CD4-positive, CD25-positive, alpha-beta regulatory T cell (primary cell): ENCODE measurements at places on chromosomes 12 and 14.
A peak's percentile ranks its signal among the peaks of the same experiment; 100 is the strongest.

DNA sequence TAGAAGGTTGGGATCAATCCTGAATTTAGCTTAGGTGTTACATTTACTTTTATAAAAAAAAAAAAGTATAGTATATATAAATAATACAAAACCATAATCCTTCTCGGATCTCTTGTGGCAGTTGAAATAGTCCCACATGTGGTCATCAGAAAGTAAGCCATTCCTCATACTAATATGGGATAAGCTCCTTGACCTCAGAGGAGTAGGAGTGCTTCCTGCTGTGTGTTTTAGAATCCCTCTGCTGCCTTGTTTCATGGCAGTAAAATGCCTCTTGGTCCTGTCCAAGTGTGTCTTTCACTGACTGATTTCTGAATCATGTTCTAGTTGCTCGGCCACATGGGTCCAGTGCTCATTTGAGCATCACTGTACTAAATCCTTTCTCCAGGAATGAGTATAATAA lies 117.0 kb downstream of the NTN4 start:
- no peak for DNase-seq

DNA sequence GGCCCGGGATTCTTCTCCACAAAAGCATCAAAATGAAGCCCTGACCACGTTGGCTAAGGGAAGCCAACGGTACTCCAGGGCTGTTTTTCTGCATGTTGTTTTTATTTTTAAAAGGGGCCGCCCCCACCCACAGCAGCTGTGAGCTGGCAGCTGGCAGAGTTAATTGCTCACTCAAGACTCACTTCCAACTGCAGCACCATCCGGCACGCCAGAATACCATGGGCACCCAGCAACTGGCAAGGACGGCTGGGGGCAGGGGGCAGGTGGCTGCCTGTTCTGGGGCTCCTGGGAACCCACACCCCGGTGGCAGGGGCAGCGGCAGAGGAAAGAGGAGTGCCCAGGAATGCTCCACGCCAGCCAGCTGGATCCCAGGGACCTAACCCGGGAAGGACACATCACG lies 44.3 kb downstream of the NCOR2 start:
- DNase-seq, result no peak

DNA sequence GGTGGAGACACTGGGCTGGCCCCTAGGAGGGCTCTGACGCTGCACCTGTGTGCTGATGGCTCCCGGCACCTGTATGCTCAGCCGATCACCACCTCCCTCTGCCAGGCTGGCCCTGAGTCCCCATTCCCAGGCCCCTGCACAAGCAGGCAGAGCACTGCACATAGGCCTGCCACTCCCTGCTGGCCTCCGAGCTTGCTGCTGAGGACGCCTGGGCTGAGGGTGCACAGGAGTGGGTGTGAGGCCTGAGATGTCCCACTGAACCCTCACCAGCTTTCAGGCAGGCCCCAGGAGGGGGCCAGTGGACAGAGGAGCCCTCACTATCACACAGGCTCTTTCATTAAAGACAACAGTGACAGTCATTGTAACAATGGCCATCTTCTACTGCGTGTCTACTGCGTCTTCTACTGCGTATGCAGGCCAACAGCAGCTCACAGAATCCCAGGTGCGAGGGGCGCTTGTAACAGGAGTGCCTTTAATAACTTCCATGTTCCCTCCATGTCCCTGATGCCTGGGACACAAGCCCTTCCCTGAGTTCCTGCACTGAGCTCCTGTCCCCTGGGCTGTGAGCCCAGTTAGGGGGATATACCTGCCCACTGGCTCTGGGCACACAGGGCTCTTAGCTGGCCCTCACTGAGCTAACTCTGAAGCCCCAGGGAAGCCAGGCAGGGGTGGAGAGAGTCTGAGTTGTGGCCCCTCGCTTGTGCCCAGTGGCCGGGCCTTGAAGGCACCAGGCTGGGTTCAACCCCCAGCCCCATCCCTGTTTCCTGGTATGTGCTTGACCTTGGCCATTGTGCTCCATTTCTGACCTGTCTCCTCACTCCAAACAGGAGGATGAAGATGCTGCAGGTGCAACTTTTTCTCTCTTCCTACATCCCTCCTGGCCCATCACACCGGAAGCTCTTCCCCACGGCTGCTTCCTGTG lies 71.3 kb downstream of the PRIMA1 start:
- no peak for DNase-seq

DNA sequence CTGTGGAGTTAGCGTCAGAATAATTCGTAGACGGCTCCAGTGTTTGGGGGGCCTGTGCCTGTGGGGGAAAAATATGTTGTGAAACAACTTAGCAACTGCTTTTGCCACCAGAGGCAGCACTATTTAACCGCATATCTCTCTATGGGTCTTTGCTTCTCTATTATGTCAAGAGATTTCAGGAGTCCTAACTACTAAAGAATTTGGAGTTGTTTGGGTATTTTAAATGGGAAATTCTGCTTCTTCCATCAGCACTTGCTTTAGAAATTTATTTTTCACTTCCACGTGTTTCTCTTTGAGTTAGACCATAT lies 594 bp upstream of the CLEC14A start:
- DNase-seq, result no peak

DNA sequence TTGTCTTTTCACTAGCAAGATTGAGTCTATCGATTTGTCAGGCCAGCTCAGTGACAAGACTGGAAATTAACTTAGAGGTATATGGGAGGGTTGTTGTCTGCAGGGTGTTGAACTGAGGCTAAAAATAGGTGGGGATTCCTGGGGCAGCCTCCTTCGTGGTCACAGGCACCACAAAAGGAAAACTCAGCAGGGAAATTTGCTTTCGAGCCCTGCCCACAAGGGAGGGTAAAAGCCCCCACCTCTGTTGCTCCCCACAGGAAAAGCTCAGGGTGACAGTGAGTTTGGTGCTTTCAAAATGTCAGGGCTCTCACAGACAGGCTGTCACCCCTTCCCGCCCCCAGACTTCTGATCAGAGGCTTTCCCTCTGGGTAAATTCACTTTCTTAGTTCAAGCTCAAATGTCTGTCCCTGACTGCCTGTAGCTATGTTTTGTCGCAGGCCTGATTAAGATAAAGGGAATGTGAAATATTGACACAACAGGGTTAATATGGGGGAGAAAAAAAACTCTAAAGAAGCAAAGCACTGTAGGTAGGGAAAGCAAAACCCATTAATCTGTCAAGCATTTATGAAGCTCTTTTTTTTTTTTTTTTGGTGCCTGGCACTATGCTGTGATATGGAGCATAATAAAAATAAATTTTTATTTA lies 11.7 kb upstream of the NFKBIA start:
- DNase-seq, result peak; percentile 35

DNA sequence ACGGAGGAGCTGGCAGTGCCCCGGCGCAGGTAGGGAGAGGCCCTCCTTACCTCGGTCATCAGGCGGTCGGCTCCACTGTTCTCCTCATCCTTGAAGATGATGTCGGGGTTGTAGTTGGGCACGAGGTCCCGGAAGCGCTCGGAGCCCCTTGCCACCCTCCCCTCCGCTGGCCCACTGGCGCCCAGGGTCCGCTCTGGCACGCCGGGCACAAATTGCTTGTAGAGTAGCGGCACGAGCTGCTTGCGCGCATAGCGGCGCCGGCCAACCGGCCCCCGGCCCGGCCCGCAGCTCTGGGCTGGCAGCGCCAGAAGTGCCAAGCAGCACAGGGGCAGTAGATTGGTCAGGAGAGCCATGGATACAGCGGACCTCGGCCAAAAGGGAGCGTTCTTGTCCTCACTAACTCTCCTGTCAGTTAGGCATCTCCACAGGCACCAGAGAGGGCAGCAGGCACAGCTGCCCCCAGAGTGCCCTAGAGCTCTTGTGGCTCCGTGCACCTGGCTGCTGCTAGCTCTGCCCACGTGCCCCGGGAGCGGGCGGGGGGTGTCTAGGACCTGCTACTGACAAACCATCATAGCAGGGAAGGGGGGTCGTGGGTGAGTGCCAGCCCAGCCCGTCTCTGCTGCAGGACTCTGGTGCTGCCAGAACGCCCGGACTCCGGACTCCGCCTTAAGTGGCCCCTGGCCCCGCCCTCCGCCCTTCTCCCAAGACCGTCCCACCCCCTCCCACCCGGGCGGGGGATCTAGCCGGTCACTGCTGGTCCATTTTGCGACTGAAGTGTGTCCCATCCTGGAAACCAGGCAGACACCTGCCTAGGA lies at the start of gene DHH:
Gene DHH, minus strand, starts transcription at position 642 of the 815 bp plus-strand sequence. Its CDS starts 289 bp downstream, at position 353.
- DNase-seq, result no peak

DNA sequence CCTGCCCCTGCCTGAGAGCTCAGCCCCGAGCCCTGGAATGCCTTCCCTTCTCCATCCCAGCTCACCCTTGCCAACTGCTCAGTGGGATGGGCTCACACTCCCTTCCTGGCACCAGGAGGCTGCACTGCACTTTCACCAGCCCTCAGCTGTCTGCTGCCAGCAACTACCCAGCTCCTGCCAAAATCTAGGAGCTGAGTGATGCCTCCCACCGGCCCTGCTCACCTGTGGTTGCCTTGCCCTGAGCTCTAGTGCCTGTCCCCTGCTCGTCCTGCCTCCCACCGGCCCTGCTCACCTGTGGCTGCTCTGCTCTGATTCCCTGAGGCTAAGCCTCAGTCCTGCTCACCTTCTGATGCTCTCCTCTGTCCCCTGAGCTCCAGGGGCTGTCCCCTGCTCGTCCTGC lies 119.8 kb downstream of the TMEM121 start:
- DNase-seq, result no peak

DNA sequence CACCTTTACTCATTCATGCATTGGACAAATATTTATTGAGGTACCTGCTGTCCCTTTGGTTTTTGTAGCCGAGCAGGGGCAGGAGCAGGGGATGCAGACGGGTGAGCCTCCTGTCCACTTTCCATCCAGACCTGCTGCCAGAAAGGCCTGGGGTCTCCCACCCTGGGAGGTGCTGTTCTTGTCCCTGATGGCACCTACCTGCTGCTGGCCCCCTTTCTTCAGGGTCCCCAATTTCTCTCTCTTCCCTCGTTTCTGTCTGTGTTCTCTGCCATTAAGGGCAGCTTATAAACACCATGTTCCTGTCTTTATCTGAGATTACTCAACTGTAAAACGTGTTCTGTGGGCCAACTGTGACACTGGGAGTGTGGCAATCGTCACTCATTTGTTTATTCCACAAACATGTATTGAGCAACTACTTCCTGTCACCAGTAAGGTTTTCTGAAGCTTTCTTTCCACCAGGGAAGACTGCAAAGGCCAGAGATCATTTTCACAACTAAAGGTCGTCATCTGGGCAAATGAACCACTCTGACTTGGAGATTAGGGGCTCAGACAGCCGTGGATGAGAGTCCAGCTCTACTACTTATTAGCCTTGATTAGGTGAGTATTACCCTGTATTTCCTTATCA lies at the start of gene HAL:
Gene HAL, minus strand, starts transcription at position 311 of the 625 bp plus-strand sequence. CDS start 434 bp downstream, outside the sequence.
- no peak for DNase-seq

DNA sequence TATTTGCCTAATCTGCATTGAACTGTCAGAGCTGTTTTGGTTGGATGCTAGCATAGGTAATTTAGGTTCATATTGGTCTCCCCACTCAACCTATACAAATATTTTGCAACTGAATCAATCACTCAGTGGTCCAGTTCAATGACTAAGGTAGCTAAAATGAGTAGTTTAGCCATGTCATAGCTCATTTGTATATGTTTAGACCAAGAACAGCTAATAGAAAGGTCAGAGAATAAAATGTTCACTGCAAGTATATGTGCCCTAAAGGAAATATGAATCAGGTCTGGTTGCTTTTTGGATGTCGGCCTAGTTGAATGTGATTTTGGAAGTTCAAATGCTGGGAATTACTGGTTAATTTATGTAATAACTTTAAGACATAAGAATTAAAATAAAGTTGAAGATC lies 883.9 kb downstream of the LRFN5 start:
- DNase-seq, result no peak
